Activated CD4-positive, alpha-beta T cell treated with anti-CD3 and anti-CD28 coated beads, Interleukin-2, amount 10 ng/mL, durations not matched to agents 7 days and 5 days (primary cell): ENCODE measurements at places on chromosomes 16 and 17. TPM values are rescaled to one million over a fixed set of nuclear protein-coding genes. Genes with fewer than 3 reads are reported as not detected.
A peak's percentile ranks its signal among the peaks of the same experiment; 100 is the strongest.

GRCh38 chr16:54324716-54325115 is 38.1 kb upstream of the IRX3 start:
- no peak for DNase-seq
- no peaks in the 10 kb centered on the region for H3K27me3 ChIP-seq
- H3K36me3 ChIP-seq, result no peaks in the 10 kb centered on the region
- H3K4me1 ChIP-seq, result no peaks in the 10 kb centered on the region

GRCh38 chr17:41456204-41456603 is 11.0 kb downstream of the KRT32 start:
- no peaks in the 10 kb centered on the region for H3K36me3 ChIP-seq
- no peak for DNase-seq
- no peak overlapping the region for H3K27ac ChIP-seq
- H3K27me3 ChIP-seq, result peaks cover 15% of the 10 kb centered on the region
- H3K4me3 ChIP-seq, result no peak overlapping the region

GRCh38 chr17:72998343-72998742 is 94.1 kb downstream of the SLC39A11 start:
- no peaks in the 10 kb centered on the region for H3K27me3 ChIP-seq
- peaks cover 4% of the 10 kb centered on the region for H3K36me3 ChIP-seq
- no peak overlapping the region for H3K27ac ChIP-seq
- no peaks in the 10 kb centered on the region for H3K4me1 ChIP-seq
- no peak overlapping the region for H3K4me3 ChIP-seq
- DNase-seq, result no peak

DNA sequence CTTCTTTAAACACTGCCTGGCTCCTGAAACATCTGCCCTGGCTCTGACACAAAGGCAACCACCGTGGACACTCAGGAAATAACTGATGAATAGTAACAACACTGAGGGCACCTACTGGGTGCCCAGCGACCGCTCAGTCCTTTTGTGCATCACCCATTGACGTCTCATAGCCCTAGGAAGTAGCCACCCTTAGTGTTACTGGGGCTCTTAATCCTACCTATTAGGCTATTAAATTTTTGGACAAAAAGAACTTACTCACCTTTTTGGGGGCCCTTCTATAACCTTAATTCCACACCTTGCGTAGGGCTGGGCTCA is 11.7 kb downstream of the PPL start:
- no peak overlapping the region for H3K27ac ChIP-seq
- H3K27me3 ChIP-seq, result no peaks in the 10 kb centered on the region
- H3K4me1 ChIP-seq, result no peaks in the 10 kb centered on the region
- no peak overlapping the region for H3K4me3 ChIP-seq
- H3K36me3 ChIP-seq, result peaks cover 2% of the 10 kb centered on the region

DNA sequence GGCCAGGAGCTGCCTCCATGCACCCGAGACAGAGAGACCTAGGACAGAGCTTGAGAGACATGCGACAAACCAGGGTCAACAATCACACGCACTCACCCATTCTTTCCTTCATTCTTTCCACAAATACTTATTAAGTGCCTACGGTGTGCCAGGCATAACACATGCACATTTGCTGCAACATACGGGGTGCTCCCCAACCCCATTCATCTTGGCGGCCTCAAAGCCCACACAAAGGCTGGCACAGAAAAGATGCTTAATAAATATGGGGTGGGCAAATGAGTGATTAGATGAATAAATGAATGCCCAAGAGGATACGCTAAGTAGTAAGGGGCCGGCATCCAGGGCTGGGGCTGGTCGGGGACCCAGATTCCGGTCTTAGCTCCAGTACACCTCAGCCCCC is 117.9 kb downstream of the ZNF423 start:
- DNase-seq, result no peak
- no peak overlapping the region for H3K27ac ChIP-seq
- no peak overlapping the region for H3K4me3 ChIP-seq

GRCh38 chr17:28947639-28948038 is 3.7 kb downstream of the PHF12 start:
- peak overlapping the region; percentile 92 for H3K4me3 ChIP-seq
- H3K27ac ChIP-seq, result peak overlapping the region; percentile 78
- H3K36me3 ChIP-seq, result peaks cover 57% of the 10 kb centered on the region
- no peaks in the 10 kb centered on the region for H3K27me3 ChIP-seq
- DNase-seq, result no peak

DNA sequence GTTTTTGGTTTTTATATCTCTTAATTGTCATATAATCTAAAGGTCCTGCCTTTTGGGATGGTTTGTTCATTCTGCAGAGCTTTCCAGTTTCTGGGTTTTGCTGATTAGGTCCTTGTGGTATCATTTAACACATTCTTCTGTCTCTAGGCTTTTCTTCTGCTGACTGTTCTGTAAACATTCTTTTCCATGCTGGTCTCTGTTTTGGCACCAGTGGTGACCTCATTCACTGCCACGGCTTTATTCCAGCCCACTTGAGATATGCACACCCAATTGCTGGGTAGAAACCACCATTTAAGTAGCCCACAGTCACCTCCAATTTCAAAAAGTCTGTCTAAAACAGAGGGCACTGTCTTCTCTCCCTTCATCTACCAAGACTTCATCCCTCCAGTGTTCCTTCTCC is 31.1 kb upstream of the COX10 start:
- H3K36me3 ChIP-seq, result peaks cover 53% of the 10 kb centered on the region
- no peak for DNase-seq
- no peak overlapping the region for H3K4me3 ChIP-seq
- H3K27me3 ChIP-seq, result no peaks in the 10 kb centered on the region
- H3K4me1 ChIP-seq, result peaks cover 25% of the 10 kb centered on the region

DNA sequence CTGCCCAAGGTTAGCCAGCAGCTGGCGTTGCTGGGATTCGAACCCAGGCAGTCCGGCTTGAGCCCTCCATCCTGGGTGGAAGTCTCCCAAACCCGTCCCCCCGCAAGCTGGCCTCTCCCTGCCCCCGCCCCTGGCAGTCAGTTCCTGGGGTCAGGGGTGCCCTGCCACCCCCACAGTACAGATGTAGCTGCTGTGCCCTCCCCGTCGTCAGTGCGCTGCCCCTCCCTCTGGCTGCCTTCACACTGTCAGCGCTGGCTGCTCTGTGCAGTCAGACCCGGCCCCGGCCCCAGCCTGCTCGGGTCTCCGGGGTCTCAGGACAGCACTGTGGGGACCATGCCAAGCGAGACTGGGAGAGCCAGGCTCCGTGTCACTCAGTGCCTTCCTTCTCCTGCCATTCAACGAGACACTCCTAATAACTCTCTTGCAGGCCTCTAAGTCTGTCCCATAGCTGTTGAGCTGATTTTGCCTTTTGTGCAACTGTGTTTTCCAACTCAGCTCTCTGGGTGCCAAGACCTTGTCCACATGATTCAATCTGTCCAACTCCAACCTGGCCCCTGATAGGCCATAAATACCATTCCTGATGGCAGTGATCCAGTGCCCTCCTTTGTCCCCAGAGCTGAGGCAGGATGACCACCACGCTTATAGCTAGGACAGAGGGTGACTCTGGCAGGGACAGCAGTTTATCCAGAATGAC is 55.5 kb upstream of the IL34 start:
- H3K4me1 ChIP-seq, result no peaks in the 10 kb centered on the region
- no peak overlapping the region for H3K4me3 ChIP-seq

- peaks cover 3% of the 10 kb centered on the region for H3K36me3 ChIP-seq
- H3K27me3 ChIP-seq, result peaks cover 7% of the 10 kb centered on the region
- H3K4me3 ChIP-seq, result no peak overlapping the region
- no peak for DNase-seq
- no peaks in the 10 kb centered on the region for H3K4me1 ChIP-seq
These were observed 12.6 kb upstream of the GPT2 start for GRCh38 chr16:46871597-46871996.

DNA sequence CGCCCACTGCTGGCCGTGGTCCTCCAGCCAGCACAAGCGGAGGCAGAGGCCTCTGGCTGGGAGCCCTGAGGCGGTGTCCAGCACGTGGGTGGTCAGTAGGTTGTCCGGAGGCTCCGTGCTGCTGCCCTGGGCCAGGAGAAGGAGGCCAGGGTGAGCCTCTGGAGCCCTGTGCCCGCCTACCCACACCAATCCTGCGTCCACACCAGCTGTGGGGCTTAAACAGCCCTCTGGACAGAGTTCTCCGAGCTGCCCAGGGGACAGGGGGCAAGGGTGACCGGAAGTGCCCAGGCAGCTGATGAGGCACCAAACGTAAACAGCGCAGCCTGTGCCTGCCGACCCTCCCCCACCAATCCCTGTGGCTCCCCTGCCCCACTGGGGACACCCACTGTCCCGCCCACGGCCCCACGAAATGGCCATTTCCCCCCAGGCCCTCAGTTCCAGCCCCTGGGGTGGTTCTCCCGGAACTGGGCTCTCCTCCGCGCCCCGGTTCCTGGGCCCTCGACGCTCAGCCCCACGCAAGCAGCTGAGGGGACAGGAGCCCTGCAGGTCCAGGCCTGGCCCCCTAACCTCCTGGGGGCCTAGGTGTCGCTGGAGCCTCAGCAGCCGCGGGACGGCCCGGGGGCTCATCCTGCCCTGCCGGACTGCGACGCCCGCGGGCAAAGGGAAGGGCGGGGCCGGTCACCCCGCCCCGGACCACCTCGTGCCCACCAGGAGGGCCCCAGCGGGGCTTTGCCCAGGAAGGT is 27.9 kb upstream of the DBNDD1 start:
- no peak overlapping the region for H3K4me3 ChIP-seq
- peaks cover 3% of the 10 kb centered on the region for H3K4me1 ChIP-seq
- DNase-seq, result no peak
- H3K36me3 ChIP-seq, result no peaks in the 10 kb centered on the region
- H3K27ac ChIP-seq, result no peak overlapping the region
- peaks cover 4% of the 10 kb centered on the region for H3K27me3 ChIP-seq

DNA sequence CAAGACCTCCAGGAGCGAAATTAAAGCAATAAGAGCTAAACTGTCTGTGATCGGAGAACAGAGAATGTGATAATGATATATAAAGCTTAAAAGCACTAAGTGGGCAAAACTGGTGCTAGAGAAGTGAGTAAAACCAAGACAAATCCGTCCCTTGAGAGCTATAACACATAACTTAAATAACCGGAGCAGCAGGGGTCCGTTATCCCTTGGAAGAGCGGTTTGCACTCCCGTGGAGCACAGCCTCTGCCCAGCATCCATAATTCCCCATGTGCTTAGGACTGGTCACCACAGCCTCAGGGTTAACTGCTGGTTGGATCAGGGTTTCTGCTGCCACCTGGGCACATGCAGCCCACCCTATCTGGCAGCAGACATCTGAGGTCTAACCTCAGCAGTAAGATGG is 489.0 kb downstream of the NPIPA7 start:
- H3K27me3 ChIP-seq, result peaks cover 1% of the 10 kb centered on the region
- no peak overlapping the region for H3K27ac ChIP-seq
- no peak for DNase-seq
- H3K4me3 ChIP-seq, result no peak overlapping the region
- H3K4me1 ChIP-seq, result no peaks in the 10 kb centered on the region

- H3K4me1 ChIP-seq, result peaks cover 19% of the 10 kb centered on the region
- DNase-seq, result no peak
These were observed 54.9 kb upstream of the WSB1 start for GRCh38 chr17:27239046-27239445.

DNA sequence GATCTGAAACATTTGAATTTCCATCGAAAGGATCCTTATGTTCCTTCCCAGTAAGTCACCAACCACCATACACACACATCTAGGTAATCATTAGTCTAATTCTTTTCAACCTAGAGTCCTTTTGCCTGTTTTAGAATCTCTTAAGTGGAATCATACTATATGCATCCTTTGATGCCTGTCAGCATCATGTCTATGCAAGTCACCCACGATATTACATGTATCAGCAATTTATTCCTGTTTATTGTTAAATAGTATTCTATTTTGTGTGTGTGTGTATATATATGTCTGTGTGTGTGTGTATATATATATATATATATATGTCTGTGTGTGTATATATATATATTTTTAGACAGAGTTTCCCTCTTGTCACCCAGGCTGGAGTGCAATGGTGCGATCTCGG is 78.9 kb upstream of the RPH3AL start:
- DNase-seq, result no peak
- H3K27me3 ChIP-seq, result no peaks in the 10 kb centered on the region
- peaks cover 6% of the 10 kb centered on the region for H3K4me1 ChIP-seq
- no peak overlapping the region for H3K4me3 ChIP-seq
- no peak overlapping the region for H3K27ac ChIP-seq
- H3K36me3 ChIP-seq, result peaks cover 9% of the 10 kb centered on the region

DNA sequence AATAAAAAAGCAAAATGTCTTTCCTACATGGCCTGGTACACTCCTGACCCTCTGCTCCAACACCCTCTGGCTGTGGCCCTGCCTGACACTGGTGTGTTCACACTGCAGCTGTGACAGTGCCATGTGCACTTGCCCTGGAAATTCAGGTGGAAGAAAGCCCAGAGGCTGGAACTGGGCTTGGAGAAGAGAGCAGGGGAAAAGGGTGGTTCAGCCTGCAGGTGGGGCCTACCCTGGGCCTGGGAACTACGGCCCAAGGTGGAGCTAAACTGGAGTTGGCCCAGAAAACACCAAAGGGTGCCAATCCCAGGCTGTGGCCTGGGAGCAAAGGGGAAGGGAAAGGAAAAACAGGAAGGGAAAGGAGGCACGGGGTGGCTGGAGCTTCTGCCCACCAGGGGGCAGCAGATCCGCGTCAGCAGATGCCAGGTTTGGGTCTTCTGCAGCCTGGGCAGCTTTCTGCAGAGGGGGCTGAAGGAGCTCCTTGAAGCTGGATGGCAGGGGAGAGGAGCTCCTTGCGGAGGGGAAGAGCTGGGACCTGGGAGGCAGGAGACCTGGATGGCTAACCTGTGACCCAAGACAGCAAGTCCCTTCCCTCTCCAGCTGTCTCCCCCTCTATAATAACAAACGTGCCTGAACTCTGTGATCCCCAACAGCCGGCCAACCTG is 15.4 kb upstream of the CTCF start:
- peaks cover 12% of the 10 kb centered on the region for H3K36me3 ChIP-seq
- no peaks in the 10 kb centered on the region for H3K27me3 ChIP-seq
- peak overlapping the region; percentile 97 for H3K27ac ChIP-seq
- H3K4me3 ChIP-seq, result peak overlapping the region; percentile 55

- H3K4me1 ChIP-seq, result peaks cover 3% of the 10 kb centered on the region
- no peaks in the 10 kb centered on the region for H3K36me3 ChIP-seq
- no peak overlapping the region for H3K4me3 ChIP-seq
- no peaks in the 10 kb centered on the region for H3K27me3 ChIP-seq
- peak overlapping the region; percentile 68 for H3K27ac ChIP-seq
These were observed 11.5 kb upstream of the ZC3H18 start for GRCh38 chr16:88558457-88559442.

Gene FOXN1
- total RNA-seq, result not detected

Gene NPIPA5
- total RNA-seq, result 1.0 TPM

Gene QPRT
- 3.9 TPM for total RNA-seq

Gene VPS35
- total RNA-seq, result 75.0 TPM

Gene LRRC75A
- 2.0 TPM for total RNA-seq
